NCI-H146 (cell line): ENCODE measurements at places on chromosomes 2 and 18.
A peak's percentile ranks its signal among the peaks of the same experiment; 100 is the strongest.

DNA sequence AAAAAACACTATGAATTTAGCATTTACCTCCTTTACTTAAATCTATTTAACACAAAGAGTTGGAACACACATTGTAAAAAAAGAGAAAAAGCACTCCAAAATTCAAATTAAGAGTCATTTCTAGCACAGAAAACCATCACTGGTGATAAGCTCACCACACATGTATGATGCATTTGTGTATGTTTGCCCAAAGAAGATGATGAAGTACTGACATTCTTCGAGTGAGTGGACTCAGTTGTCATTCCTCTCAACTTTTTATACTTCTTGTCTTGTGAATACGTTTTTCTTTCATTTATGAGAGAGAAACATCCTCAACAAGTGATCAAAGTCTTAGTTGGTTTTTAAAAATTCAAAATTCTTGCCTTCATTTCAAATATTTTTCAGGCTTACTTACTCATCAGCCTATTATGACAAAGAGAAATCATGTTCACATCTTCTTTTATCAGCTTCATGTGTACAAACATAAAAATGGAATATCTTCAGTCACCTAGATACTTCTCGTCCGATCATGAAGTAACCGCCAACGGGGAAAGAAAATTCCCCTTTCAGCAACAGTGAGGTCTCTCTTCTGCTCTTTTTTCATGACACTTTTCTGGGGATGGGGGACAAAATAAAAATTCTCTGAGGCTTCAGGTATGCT, 1.5 kb downstream of the DSEL start:
- DNase-seq, result no peak

- no peak for DNase-seq
Measured at GRCh38 chr2:129902731-129903585, 76.5 kb upstream of the RAB6C start.

DNA sequence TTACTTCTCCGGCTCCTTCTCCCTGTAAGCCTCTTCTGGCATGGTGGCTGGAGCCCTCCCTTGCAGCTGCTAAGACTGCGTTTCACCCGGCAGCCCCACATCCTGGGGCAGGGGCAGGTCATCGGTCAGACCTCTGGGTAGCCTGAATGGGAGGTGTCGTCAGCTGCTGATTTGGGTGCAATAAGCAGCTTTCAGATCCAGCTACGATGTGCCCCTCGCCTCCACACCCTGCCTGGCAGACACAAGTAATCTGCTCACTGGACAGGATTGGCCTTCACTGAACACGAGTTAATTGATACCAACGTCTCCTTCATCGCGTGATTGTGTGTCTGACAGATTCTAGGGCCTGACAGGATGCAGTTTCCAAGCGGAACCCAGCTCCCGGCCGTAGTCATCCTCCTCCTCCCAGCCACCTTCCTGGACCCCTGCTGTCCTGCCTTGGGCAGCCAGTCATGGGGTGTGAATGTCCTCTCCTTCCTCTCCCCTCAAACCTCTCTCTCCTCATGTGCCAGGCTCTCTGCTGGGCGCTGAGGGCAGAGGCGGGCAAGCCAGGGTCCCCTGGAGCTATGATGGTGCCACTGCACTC, 18.9 kb upstream of the PDIA6 start:
- no peak for DNase-seq

DNA sequence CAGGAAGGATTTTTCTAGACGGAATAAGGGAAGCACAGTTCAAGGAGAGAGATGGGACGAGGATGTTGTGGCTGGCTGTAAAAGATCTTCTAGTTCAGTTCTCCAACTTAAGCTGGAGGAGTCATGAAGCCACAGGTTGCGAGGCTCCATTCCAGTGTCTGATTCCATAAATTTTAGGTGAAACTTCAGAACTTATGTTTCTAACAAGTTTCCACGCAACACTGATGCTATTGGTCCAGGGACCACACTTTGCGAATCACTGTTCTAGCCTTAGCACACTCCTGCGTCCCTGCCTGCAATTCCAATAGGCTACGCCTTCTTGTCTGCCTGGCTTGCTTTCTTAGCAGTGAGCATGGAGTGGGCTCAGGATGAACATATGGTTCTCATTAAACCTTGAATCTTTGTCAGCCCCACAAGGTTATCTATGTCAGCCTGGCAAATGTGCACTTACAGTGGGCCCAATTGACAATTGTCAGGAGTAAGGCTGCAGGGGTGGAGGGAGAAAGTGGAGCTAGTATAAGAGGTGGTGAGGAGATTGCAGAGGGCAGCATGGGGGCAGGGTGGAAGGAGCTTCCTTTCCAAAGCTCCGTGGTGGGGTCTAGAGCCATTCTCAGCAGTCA, 438.1 kb upstream of the ST6GAL2 start:
- no peak for DNase-seq

- DNase-seq, result peak; percentile 15
Measured at GRCh38 chr2:200703127-200703925, 108.4 kb upstream of the BZW1 start.

DNA sequence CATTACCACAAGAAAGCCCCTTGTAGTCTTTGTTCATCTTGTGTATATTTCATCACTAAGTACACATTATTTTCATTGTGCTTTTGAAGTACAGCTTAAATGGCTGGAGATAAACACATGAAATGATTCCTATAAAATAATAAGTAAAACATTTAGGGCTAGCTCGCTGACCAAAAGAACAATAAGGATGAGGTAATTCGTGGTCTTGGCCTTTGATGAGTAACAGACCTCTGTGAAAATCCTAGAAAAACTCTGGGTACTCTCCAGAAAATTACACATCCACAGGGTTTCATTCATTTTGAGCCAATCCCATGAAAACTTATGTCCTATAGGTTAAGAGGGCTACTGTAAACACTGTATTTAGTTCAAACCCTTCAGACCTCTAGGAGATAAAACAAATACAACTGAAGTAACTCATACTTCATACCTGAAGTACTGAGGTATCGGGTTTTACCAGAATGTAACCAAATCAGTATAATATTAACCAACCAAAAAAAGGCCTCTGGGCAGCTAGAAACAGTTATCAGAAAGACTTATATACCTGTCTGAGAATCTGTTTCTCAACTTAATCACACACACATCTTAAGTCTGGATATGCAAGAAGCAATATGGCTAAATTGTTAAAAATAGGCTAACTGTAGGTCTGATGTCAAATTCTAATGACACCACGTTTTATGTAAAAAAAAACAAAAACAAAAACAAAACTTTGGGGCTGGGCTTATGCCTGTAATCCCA, 31.0 kb downstream of the CFAP36 start:
- peak; percentile 24 for DNase-seq

GRCh38 chr2:12448846-12449505, 267.8 kb upstream of the TRIB2 start:
- DNase-seq, result no peak

DNA sequence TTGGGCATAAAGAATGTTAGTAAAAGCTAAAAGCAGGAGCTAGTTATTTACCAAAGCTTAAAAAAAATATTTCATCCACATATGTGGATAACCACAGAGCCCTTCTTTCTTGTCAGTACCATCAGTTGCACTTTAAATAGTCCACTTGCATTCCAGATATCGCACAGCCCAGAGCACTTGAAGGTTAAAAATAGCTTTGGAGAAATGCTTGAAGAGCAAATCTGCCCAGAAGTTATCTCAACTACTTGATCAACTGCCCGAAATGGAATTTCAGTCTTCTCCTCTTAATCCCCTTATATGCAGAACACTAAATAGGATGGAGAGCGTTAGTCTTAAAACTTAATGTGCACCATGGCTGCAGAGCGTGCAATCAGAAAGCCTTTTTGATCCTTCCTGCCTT, 148.3 kb downstream of the PLEKHA3 start:
- no peak for DNase-seq

GRCh38 chr2:74019516-74019915, 34.8 kb downstream of the TET3 start:
- no peak for DNase-seq

- no peak for DNase-seq
Measured at GRCh38 chr18:3015204-3015592, 2.3 kb upstream of the LPIN2 start.

- DNase-seq, result no peak
Measured at GRCh38 chr2:8154936-8155335, 526.9 kb upstream of the ID2 start.

GRCh38 chr2:166454006-166454595, 39.9 kb downstream of the SCN7A start:
- no peak for DNase-seq

DNA sequence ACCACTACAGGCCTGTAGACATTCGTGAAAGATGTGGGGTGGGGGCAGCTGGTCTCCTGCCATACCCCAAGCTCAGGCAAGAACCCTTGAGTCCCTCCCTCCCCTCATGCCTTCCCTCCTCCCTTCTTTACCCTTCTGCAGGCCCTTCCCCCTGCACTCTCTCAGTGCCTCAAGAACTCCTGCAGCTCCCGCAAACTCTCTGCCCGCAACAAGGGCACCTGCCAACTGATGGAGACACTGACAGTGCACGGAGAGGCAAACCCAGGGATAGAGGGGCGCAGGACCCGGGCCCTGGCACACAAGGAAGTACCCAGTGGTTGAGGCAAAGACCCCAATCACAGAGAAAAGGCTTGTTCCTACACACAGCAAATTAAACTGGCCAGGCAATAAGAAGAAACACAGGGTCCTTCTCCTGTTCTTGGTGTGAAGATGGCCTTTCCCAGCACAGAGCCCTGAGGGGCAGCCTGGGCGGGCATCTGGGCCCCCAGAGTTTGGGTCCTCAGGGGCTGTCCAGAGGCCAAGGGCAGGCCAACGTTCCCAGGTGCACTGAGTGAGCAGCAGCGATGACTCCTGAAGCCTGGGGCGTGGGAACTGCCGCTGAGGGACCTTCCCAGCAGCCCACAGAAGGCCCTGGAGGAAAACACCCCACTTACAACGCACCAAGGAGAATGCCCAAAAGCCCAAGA, 1.6 kb downstream of the TEKT4 start:
- no peak for DNase-seq

- DNase-seq, result no peak
Measured at GRCh38 chr2:215981115-215981514, 32.2 kb downstream of the MREG start.

- DNase-seq, result no peak
Measured at GRCh38 chr2:64640153-64641044, 13.3 kb downstream of the SERTAD2 start.

DNA sequence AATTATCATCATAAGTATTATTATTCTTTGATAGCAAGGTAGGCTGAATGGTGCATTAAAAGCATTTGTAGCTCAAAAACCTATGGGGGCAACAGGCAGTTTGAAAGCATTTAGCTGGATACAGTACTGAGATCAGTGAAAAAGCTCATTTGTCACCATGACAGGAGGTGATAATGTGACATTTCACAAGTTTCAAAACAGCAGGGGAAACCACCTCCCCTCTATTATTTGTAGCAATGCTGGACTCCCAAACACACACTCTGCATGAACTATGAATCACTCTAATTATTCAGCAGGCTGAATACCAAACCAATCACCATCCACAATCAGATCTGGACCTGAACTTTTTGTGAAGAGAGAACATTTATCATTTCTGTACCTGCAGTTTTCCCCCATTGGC, 63.4 kb downstream of the MYO5B start:
- no peak for DNase-seq

DNA sequence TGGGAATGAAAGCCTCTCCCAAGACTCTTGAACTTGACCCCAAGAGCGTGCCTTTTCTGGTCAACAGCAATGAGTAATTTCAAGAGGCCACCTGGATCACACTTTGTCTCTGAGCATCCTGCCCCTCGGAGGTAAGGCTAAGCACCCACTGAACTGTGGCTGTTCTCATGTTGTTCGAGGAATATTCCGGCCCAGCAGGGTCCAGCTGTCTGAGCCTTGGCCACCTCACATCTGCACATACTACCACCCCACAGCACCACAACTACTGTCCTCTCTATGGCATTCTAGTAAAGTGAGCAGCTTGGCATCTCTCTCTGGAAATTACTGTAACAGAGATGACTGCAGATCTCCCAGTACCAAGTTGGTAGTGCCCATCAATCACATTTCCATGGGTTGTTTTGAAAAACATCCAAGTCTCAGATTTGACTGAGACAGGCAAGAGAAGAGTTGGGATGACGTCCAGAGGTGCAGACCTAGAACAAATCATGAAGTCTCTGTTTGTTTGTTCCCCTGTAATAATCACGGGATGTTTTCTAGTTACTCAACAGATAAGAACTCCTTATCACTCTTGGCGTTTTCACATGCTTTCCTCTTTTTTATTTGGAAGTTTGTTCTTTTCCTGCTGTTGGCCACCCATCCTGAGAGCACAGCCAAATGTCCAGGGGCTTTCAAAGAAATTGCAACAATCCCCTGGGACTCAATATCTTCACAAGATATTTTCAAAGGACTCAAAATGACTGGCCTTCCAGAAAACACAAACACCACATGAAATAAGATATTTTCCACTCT, 336.0 kb upstream of the TNP1 start:
- no peak for DNase-seq

DNA sequence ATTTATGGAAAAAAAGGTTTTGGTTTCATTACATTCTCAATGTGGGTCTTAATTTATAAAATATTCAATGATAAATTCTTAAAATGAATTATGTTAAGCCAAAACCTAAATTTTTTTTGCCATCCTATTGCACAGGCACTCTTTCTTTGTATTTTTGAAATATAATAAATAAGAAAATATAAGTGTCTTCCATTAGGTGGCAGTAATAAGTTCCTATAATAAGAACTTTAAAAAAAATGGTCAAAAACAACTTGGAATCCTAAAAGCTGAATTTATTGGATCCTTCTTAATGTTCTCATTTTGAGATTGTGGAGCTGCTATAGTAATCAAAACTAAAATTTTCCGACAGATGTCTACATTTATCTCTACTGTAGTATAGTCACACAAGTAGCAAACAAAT, 5.7 kb downstream of the CALCRL start:
- no peak for DNase-seq

- DNase-seq, result no peak
Measured at GRCh38 chr18:3120356-3120755, 99.4 kb downstream of the MYOM1 start.

DNA sequence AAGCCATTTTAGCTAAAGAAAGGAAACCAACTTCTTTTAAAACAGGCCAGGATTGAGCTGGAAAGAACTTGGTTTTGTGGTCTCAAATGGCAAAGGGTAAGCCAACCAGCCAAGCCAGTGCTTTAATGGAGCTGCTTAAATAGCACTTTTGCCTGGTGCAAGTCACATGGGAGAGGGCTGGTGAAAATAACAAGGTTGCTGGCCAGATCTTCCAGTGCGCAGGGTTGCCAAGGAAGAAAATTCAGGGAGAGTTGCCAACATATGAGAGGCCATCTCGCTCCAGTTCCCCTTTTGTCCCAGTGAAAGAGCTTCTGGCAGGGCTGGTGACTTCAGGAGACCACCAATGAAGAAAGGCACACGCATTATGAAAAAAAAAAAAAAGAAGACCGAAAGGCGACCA, 57.3 kb downstream of the IRS1 start:
- no peak for DNase-seq

DNA sequence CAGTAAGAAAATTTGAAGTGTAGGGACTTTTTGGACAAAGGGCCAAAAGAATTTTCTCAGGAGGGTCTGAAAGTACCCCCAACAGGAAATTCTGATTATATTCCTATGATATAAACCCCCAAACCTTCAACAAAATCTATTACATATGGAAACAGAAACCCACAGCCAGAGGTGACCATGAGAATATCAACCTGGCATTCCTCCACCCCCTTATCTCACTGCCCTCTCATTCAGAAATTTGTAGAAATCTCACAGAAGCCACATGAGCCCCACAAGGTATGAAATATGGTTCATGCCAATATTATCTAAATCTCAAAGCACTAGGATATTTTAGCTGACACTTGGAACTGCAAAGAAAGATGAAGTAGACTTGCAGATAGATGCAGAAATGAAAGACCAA, 31.0 kb upstream of the RBBP8 start:
- DNase-seq, result no peak

- no peak for DNase-seq
Measured at GRCh38 chr2:20629581-20630171, 21.2 kb downstream of the HS1BP3 start.
